Motor neuron (in vitro differentiated cells): ENCODE measurements at places on chromosomes 13 and 19. TPM values are rescaled to one million over a fixed set of nuclear protein-coding genes. Genes with fewer than 3 reads are reported as not detected.

N4BP2L1 gene
- 2.3 and 3.3 TPM in 2 replicates for total RNA-seq

PSG7 gene
- 0.18 TPM in 1 of 2 replicates, not detected in the other for total RNA-seq

PRKCG gene
- 0.52 and 0.79 TPM in 2 replicates for total RNA-seq

F7 gene
- 0.22 and 0.44 TPM in 2 replicates for total RNA-seq

CFAP97D2 gene
- 0.73 TPM in 1 of 2 replicates, not detected in the other for total RNA-seq

LSR gene
- total RNA-seq, result 1.1 and 1.2 TPM in 2 replicates

KLC3 gene
- 0.27 and 0.31 TPM in 2 replicates for total RNA-seq

TEKTIP1 gene
- 0.56 and 2.0 TPM in 2 replicates for total RNA-seq

SIRT6 gene
- 20.9 and 22.0 TPM in 2 replicates for total RNA-seq

PLIN4 gene
- 0.58 and 1.0 TPM in 2 replicates for total RNA-seq

C13orf42 gene
- total RNA-seq, result 0.14 and 0.21 TPM in 2 replicates

DCLK1 gene
- total RNA-seq, result 78.8 and 91.0 TPM in 2 replicates
